ENCODE measurements at places on chromosomes 13 and 19.

DNA sequence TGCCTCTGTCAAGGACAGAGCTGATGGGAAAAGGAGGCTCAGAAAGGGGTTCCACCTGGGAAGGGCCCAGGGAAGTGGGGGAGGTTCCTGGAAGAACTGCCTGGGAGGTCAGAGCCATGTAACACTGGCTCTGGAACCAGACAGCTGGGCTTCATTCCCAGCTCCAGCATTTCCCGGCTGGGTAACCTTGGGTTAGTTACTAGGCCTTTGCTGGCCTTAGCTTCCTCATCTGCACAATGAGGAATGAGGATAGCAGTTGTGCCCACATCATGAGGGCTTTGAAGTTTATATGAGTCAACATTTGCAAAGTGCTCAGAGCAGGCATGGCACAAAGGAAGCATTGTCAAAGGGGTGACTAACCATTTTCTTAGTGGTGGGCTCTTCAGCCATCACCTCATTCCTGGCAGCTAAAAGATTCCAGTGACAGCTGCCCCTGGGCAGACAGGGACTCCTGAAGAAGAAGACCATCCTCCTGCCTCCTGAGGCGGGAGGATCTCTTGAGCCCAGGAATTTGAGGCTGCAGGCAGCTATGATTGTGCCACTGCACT is 1.7 kb upstream of the DNAJB1 start:
- DNase-seq = peak; percentile 56
- H3K4me3 ChIP-seq = peak overlapping the region; percentile 37
- H3K27ac ChIP-seq = peak overlapping the region; percentile 83
- H3K36me3 ChIP-seq = peaks cover 25% of the 10 kb centered on the region
- H3K27me3 ChIP-seq = peaks cover 9% of the 10 kb centered on the region

- H3K4me3 ChIP-seq = peak overlapping the region; percentile 60
- H3K4me1 ChIP-seq = peaks cover 47% of the 10 kb centered on the region
- peaks cover 12% of the 10 kb centered on the region for H3K36me3 ChIP-seq
- no peak for DNase-seq
These were observed 49.5 kb upstream of the POMP start for GRCh38 chr13:28609381-28609780.

DNA sequence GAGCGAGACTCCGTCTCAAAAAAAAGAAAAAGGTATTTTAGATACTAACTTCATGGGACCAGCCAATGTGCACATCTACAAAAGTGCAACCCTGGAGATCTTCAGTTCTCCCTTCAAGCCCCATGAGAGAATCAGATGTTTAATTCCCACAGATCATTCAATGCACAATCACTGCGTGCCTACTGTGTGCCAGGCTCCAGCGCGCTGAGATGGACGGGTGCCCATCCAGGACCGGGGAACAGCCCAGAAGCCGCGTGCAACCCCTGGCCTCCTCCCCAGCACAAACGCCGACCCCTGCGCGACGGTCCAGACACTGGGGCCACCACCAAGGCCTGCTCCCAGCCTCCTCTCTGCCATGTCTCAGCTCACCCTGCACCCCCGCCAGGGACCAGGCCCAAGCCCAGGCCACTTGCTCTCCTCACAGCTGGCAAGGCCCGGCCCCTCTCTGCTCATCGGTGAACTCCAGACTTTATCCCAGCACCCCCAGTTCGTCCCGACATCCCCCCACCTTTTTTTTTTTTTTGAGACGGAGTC is 5.3 kb downstream of the BTBD2 start:
- no peak for DNase-seq
- H3K4me3 ChIP-seq = no peak overlapping the region
- peaks cover 3% of the 10 kb centered on the region for H3K27me3 ChIP-seq
- H3K27ac ChIP-seq = no peak overlapping the region
- H3K4me1 ChIP-seq = no peaks in the 10 kb centered on the region
- peaks cover 8% of the 10 kb centered on the region for H3K36me3 ChIP-seq

DNA sequence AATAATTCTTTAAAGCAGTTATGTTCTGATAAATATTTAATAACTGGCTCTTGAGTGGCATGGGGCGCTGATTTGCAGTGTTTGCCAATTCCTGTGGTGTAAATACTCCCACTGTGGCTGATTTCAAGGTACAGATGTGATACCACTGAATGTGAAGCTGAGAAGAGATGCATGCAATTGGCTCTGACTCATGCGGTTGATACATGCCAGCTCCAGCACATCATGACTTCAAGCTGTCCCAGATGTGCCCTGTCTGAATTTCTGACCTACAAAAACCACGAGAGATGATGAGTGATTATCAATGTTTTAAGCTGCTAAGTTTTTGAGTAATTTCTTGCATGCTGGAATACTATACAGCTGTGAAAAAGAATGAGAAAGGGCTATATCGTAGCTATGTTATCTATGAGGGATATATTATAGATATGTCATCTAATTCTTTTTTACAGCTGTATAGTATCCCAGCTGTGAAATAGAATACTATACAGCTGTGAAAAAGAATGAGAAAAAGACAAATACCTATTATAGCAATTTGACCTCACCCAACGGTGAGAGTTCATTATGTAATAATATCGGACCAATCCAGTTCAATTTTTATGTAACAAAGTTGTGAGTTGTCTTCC is 7.6 kb upstream of the ACSBG2 start:
- H3K4me3 ChIP-seq = no peak overlapping the region
- H3K27me3 ChIP-seq = peaks cover 5% of the 10 kb centered on the region
- no peaks in the 10 kb centered on the region for H3K36me3 ChIP-seq
- peak; percentile 28 for DNase-seq
- no peaks in the 10 kb centered on the region for H3K4me1 ChIP-seq
- H3K27ac ChIP-seq = no peak overlapping the region

GRCh38 chr19:39768786-39769185 is 9.9 kb upstream of the LEUTX start:
- DNase-seq = no peak
- no peaks in the 10 kb centered on the region for H3K36me3 ChIP-seq
- no peaks in the 10 kb centered on the region for H3K4me1 ChIP-seq
- no peak overlapping the region for H3K27ac ChIP-seq
- H3K27me3 ChIP-seq = peaks cover 22% of the 10 kb centered on the region

DNA sequence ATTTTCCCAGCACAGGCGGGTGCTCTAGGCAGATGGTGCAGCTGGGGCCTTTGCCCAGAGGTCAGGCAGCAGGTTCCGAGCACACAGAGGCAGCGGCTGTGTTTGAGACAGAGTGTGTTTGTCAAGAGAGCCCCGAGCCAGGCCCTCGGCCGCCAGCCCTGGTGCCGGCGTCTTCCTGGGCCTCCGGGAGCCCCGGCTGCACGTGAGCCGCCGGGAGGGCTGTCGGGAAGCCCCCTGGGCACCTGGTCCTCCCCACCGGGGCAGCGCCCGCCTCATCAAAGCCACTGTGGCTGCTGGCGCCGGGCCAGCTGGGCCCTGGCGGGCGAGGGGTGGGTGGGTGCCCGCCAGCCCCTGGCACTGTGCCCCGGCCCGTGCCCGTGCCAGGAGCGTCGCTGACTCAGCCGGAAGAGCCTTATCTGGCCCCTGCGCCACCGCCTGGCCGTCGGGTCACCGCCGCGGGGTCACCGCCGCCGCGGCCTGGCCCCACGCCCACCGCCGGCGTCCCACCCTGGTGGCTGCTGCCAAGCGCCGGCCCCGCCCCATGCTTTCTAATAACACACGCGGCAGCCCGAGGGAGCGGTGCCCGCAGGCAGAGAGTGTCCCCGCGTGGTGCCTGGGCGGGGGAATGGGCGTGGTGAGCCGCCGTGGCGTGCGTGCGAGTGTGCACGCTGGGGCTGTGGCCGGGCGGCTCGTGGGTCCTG is 14.9 kb downstream of the ARID3A start:
- H3K4me3 ChIP-seq = no peak overlapping the region
- peaks cover 29% of the 10 kb centered on the region for H3K36me3 ChIP-seq
- H3K27me3 ChIP-seq = peaks cover 1% of the 10 kb centered on the region
- no peak for DNase-seq
- H3K27ac ChIP-seq = peak overlapping the region; percentile 51

DNA sequence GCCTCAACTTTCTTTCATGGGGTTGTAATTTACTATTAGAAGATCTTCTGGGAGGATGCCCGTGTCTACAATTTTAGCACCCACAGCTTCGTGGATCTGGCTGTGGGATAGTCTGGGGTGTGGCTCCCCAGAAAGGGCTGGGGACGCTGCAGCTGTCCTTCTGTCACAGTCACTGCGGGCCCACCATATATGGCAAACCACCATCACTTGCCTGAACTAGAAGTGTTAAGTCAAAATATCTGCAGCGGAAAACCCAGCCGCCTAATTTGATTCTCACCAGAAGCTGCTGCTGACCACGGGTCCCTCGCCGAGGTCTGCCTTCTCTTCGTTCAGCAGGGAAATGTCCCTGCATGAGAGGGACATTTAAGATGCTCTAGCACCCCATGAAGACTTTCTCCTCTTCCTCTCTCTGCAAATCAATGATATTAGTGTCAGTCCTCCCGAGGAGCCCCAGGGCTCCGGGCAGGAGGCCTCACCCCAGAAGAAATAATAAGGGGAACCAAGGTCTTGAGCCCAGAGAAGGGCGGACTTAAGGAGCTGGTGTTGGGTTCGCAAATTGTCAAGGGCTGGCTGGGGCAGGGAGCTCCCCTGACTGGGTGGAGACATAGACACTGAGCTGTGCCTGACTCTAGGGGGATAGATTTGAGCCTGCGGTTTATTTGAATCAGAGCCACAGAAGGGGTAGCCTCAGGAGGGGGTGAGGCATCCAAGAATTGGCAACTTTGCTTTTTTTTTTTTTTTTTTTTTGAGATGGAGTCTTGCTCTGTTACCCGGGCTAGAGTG is 3.0 kb upstream of the MATK start:
- H3K4me1 ChIP-seq = no peaks in the 10 kb centered on the region
- no peak overlapping the region for H3K4me3 ChIP-seq
- no peak overlapping the region for H3K27ac ChIP-seq
- H3K36me3 ChIP-seq = no peaks in the 10 kb centered on the region
- DNase-seq = no peak

Data from HFFc6 (cell line).